Gastroesophageal sphincter (tissue), 4 donors: ENCODE measurements at places on chromosomes 6 and 20. TPM values are rescaled to one million over a fixed set of nuclear protein-coding genes. Genes with fewer than 3 reads are reported as not detected.

DNA sequence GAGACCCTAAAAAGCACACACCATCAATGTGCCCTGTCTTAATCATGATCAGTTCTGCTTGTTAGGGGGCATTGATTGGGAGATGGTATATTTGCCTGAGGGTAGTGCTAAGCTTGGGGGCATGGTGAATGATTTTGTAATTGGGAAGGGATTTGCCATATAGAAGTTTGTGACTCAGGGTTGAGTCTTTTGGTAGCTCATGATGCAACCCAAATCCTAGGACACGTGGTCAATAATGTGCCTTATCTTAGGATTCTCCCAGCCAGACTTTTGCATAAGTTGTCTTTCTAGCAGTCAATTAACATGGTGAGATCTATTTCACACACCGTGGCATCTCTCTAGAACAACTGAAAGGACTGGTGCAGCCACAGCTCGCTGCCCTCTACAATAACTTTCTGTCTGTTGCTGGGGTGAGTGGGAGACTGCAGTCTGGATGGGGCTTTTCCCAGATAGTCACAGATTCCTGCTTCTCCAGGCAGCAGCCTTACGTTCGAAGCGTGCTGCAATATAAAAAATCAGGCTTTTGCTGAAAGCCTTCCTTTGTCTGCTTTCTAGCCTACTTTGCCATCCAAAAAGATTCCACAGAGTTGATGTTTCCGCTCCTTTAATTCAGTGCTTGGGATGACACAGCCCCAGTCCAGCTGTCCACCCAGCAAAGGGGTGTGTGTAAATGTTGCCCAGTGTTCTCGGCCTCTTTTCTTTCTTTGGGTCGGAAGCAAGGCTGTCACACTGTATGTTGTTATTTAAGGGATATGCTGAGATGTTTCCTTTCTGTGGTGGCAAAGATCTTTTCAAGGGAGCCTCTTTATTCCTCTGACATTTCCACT, 58.9 kb downstream of the ID4 start:
- no peak for ATAC-seq

- ATAC-seq = peak; percentile 48
These were observed 1303.5 kb upstream of the CITED2 start for GRCh38 chr6:140677781-140678528.

The CD93 gene
- total RNA-seq = 75.4 TPM

GRCh38 chr20:21125072-21125848, 622 bp upstream of the KIZ start:
- ATAC-seq = peak; percentile 56

DNA sequence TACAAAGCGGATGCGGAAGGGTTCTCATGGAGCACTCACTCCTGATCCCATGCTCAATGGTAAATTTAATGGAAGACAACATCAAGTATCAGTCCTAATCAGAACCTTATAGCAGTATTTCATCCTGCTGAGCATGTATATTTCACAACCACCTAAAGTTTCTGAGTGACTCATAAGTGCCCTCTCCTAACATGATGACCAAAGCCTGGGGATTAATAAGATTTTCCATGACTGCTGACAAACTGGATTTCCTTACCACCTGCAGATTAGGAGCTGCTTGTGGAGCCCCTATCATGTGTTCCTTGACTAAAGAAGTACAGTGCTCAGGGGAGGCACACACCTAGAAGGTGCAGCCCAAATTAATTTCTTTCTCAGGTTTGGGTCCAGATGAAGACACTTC, 112.8 kb downstream of the INSM1 start:
- ATAC-seq = no peak

DNA sequence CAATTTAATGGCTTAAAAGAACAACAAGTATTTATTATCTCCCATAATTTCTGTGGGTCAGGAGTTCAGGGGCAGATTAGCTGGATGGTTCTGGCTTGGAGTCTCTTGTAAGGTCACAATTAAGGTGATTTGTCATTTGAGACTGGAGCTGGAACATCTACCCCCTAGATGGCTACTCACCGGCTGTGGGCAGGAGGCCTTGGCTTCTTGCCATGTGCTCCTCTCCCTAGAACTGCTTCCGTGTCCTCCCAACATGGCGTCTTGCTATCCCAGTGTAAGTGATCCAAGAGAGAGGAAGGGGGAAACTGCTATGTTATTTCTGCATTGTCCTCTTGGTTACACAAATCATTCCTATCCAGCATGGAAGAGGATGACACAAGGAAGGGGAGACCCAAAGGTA, 210.2 kb upstream of the ECI2 start:
- ATAC-seq = no peak

The SEMG1 gene
- not detected for total RNA-seq

- ATAC-seq = no peak
These were observed 94.8 kb downstream of the MBOAT1 start for GRCh38 chr6:20117474-20117873.

- ATAC-seq = no peak
These were observed 36.0 kb upstream of the IRF4 start for GRCh38 chr6:355373-356208.

DNA sequence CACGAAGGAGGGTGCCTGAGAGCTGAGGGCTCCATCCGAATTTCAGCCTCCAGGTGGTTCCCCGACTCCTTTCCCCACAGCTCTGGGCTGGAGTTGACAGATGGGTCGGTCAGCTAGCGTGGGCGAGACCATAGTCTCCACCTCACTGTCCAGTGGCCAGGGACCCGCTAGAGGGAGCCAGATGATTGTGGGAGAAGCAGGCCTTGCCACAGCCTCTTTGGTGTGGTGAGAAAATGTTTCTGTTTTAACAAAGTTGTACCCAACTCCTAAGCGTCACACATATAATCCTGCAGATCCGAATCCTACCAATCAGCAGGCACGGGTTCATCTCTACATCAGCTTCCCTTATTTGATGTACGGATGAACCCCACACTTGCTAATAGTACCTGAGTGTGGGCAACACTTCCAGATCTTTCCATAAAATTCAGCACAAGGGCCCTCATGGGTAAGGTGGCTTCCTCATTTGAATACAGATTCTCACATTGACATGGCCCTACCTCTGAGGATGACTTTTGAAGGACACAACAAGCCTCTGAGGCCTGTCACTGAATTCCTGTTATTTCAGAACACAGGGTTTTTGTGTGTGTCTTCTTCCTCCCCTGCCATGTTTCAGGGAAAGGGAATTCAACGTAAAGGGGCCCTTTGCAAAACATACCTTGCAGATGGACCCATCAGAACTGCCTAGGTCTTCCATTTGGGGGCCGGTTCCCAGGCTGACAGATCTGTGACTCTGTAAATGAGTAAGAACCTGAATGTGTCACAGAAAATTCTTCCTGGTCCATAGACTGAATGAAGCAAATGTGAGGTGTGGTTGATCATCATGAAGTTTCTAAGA, 103.2 kb upstream of the DUSP22 start:
- peak; percentile 77 for ATAC-seq

DNA sequence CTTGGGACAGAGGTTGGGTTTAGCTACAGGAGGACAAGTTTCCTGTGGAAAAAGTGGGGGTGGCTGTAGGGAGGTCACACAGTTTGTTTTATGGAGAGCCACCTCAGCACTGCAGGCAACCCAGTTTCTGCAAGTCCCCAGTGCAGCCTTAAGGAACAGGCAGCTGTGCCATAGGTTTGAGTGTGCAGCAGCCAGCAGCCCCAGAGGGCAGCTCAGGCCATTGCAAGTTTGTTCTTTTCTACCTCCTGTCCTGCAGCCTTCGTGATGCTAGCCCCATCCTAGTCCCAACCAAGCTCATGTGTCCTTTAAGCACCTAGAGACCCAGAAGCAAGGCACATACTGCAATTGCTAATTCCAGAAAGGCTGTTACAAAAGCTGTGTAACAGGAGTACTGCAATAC, 58.8 kb downstream of the ZBTB9 start:
- ATAC-seq = no peak

GRCh38 chr6:36818756-36819155, 20.5 kb downstream of the CPNE5 start:
- ATAC-seq = no peak

- ATAC-seq = no peak
These were observed 9.8 kb upstream of the TPBG start for GRCh38 chr6:82353848-82354247.
